GM19239 (cell line): ENCODE measurements at places on chromosomes 3 and 15.

GRCh38 chr15:76941636-76942035 is 10.1 kb downstream of the RCN2 start:
- no peak for DNase-seq

DNA sequence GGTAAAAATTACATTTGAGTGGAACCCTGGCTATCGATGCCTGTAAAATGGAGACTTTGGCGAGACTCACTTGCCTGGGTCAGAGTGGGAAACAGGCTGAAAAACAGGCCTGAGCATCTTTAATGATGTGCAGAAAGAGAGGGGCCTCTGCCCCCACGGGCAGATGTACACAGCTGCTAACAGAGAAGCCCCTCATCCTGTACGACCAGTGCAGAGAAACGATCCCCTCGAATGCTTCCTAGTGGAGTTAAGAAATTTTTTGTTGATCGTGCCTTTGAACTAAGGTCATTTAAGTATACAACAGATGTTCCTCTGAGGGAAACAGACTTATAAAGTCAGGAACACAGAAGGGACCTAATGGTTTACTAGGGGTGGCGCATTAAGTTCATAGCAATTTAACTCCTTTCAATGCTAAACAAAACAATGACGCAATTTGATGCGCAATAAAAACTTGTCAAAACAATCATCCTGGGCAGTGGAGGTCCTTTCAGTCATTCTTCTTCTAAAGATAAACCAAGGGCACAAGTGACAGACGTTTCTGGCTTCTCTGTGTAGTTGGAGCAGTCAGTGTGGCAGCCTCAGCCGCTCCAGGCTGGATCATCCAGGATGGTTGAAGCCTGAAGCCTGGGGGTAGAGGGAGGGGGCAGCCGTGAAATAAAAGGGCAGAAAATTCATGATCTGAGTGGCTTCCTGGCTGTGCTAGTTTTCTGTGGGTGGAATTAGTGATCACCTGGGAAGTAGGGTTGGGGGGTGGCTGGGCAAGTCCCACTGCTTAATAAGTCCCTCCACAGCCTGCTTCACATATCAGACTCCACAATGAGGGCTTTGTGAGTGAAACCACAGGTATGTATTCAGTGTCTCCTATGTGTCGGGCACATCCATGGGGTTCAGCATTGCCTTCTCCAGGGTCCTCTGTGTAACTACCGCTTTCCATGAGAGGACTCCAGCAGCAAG is 50.8 kb upstream of the MRPS22 start:
- no peak for DNase-seq

DNA sequence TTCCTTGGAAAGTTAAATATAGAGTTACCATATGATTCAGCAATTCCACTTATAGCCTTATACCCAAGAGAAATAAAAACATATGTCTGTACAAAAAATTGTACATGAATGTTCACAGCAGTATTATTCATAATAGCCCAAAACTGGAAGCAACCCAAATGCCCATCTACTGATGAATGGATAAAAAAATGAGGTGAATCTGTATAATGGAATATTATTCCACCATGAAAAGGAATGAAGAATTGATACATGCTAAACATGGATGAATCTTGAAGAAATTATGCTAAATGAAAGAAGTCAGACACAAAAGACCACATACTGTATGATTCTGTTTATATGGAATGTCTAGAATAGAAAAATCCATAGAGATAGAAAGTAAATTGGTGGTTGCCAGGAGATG is 61.4 kb downstream of the TTC23 start:
- DNase-seq: no peak

DNA sequence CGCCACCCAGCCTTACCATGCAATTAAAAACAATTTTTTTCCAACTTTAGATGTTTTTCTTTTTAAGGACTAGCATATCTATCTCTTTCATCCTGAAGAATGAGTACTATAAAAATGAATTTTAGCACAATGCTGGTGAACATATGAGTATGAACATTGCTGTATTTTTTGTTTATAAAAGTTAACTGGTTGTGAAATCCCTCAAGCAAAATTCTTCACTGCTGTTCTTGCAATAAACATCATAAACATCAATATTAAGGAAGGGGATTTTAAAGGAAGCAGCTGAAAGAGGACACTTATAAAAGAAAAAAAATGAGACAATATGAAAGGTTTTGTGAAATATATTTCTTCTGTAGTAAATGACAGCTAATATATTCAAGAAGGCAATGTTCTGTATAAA is 3.0 kb downstream of the PLSCR4 start:
- DNase-seq: no peak

- no peak for DNase-seq
Measured at GRCh38 chr3:152910211-152910610, 75.3 kb downstream of the P2RY1 start.
